Cardiac muscle cell (in vitro differentiated cells and primary cell): ENCODE measurements at places on chromosomes 2 and 18. TPM values are rescaled to one million over a fixed set of nuclear protein-coding genes. Genes with fewer than 3 reads are reported as not detected.

DNA sequence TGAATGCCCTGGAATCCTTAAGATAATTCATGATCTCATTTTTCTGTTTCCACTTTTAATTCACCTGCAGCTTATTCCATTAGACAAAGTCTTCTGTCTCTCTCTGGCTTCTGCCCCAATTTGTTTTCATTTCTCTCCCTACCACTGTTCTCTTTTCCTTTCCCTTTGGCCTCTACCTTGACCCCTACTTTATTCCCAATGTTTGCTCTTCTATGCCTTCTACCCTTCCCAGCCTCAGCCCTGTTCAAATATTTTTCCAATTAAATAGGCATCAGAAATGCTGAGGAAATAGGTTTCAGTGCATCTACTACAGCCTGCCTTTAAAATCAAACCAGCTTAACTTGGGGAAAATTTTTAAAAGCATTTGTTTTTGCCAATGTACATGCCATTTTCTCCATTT is 443.7 kb upstream of the CWC22 start:
- no peak overlapping the region for H3K4me3 ChIP-seq
- DNase-seq = no peak
- no peak overlapping the region for H3K27ac ChIP-seq
- no peaks in the 10 kb centered on the region for H3K27me3 ChIP-seq
- H3K4me1 ChIP-seq = no peaks in the 10 kb centered on the region

DNA sequence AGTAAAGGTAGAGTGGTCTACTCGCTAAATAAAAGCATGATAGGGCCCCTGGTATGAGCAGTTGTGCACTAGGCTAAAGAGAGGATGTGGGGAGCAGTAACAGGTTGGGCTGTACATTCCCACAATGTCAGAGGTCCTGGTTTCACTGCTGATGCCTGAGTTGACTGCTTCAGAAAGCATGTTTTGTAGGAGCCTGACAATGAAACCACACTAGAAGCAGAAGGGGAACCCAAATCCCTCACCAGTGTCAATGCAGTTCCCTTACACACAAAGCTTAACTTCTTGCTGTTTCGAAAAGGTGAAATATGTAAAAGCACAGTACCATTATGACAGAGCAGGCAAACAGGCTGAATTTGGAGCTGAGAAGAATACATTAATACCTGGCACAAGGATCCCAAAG is 291.7 kb upstream of the KYNU start:
- H3K36me3 ChIP-seq = no peaks in the 10 kb centered on the region
- H3K4me1 ChIP-seq = no peaks in the 10 kb centered on the region
- H3K27ac ChIP-seq = no peak overlapping the region
- DNase-seq = no peak

The HDHD2 gene
- 40.8 and 55.4 TPM in 2 replicates for total RNA-seq

DNA sequence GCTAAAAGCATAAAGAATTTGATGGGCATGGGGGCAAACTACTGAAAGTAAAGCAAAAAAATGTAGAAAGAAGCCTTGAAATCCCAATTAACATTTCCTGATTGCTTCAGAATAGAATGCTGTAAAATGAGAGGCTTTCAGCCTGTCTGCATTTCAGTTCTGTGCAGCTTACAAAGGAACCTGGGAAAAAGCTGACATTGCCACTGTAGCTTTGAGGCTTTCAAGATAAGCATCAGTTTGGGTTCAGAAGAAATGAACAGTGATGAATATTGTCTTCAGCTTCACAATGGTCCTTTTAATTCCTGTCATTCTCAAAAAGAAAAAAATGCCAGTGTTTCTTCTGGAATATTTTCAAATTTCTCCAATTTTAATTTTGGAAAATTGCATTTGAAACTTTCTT is 242.7 kb downstream of the LRRTM1 start:
- no peak overlapping the region for H3K4me3 ChIP-seq
- no peaks in the 10 kb centered on the region for H3K36me3 ChIP-seq
- H3K4me1 ChIP-seq = no peaks in the 10 kb centered on the region
- no peak for DNase-seq
- no peak overlapping the region for H3K27ac ChIP-seq
- H3K27me3 ChIP-seq = no peaks in the 10 kb centered on the region

DNA sequence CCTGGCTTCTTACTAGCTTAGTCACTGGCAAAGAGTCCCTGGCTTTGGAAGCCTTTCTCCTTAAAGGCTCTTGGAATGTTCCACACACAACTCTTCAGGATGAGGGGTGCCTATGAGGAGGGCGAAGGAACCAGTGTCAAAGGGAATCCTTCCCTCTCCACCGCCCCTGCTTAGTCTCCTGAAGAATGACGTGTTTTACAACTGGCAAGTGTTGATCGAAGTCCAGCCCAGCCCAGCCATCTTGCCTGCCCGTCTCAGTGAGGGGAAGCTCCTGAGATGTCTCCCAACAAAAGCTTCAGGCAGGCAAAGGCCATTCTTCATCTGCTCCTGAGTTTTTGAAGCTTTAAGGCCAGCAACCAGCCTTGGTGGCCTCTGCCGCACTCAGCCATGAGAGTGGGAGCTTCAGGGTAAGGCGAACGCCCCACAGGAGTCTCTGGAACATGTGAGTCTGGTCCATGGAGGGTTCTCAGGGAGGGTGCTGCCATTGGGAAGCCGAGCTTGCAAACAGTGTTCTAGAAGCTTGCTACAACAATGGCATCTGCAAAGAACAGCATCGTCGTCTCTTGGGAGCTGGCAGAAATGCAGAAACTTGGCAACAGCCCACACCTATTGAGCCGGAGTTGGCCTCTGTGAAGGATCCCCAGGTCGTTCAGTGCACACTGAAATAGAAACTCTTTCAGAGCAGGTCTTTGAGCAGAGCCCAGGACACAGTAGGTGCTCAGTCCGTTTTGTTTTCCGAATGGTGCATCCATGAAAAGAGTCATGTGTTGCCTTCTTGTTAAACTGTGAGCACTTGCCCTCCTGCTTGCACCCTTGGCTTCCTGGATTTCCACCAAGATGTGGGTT is 220.7 kb downstream of the SEPTIN10 start:
- no peak for DNase-seq
- peaks cover 4% of the 10 kb centered on the region for H3K4me1 ChIP-seq
- no peak overlapping the region for H3K27ac ChIP-seq
- H3K27me3 ChIP-seq = peaks cover 16% of the 10 kb centered on the region

The PTPRM gene
- total RNA-seq = 37.0 and 48.8 TPM in 2 replicates

GRCh38 chr2:240893363-240893844 is 2.6 kb downstream of the MAB21L4 start:
- no peak overlapping the region for H3K27ac ChIP-seq
- no peaks in the 10 kb centered on the region for H3K4me1 ChIP-seq
- no peaks in the 10 kb centered on the region for H3K36me3 ChIP-seq
- no peaks in the 10 kb centered on the region for H3K27me3 ChIP-seq

- H3K27ac ChIP-seq = no peak overlapping the region
- peaks cover 7% of the 10 kb centered on the region for H3K36me3 ChIP-seq
- H3K27me3 ChIP-seq = no peaks in the 10 kb centered on the region
- H3K4me3 ChIP-seq = no peak overlapping the region
These were observed 18.4 kb downstream of the MXD1 start for GRCh38 chr2:69933254-69933828.

GRCh38 chr2:129885735-129886134 is 93.7 kb upstream of the RAB6C start:
- H3K27me3 ChIP-seq = peaks cover 6% of the 10 kb centered on the region
- H3K36me3 ChIP-seq = no peaks in the 10 kb centered on the region
- DNase-seq = peak; percentile 57
- H3K4me1 ChIP-seq = no peaks in the 10 kb centered on the region

GRCh38 chr18:46141199-46141598 is 37.0 kb downstream of the HAUS1 start:
- DNase-seq = no peak
- no peak overlapping the region for H3K4me3 ChIP-seq
- H3K36me3 ChIP-seq = no peaks in the 10 kb centered on the region
- H3K4me1 ChIP-seq = no peaks in the 10 kb centered on the region
- no peak overlapping the region for H3K27ac ChIP-seq

DNA sequence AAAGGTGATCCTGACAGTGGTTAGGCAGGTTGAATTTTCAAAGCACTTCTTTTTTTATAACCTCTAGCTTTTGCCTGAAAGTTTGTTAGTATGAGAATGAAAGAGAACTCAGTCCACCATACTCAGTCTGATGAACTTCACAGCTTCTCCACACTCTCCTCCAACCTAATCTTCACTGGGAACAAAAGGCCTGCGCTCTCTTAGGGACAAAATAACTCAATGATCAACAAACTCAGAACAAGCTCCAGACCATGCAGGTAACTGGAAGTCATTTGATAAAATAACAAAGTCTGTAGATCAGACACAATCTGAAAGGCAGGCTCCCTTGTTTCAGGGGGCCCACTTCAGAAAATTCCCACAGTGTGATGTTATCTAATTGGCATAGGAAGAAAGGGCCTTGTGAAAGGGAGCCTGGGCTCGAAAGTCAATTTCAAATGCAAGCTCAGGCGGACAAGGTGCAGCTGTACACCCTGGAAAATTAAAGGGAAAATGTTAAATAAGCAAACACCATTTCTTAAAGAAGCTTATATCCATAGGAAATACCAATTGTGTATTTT is 142.2 kb downstream of the STK39 start:
- DNase-seq = no peak
- H3K27me3 ChIP-seq = no peaks in the 10 kb centered on the region
- H3K4me1 ChIP-seq = peaks cover 5% of the 10 kb centered on the region

DNA sequence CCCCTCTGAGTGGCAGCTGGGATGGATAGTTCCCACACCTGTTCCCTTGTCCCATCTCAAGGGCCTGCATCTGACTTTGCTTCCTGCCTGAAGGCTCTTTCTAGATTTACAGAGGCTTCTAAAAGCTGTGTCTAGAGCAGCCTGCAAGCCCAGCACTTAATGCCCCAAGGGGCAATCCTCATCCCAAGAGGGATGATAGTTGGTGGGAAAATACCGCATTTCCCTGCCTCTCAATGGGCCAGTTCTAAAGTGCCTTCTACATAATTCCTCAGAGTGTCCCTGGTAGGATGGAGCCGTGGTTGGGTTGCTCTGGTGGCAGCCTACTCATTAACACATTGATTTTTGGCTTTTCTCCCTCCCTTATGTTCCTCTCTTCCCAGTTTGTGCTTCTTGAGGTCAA is 29.5 kb downstream of the LAMA3 start:
- no peak for DNase-seq
- H3K36me3 ChIP-seq = no peaks in the 10 kb centered on the region
- H3K27ac ChIP-seq = no peak overlapping the region
- H3K4me1 ChIP-seq = peaks cover 6% of the 10 kb centered on the region
- no peaks in the 10 kb centered on the region for H3K27me3 ChIP-seq
- H3K4me3 ChIP-seq = no peak overlapping the region

The FBLN7 gene
- 1.3 and 4.7 TPM in 2 replicates for total RNA-seq

DNA sequence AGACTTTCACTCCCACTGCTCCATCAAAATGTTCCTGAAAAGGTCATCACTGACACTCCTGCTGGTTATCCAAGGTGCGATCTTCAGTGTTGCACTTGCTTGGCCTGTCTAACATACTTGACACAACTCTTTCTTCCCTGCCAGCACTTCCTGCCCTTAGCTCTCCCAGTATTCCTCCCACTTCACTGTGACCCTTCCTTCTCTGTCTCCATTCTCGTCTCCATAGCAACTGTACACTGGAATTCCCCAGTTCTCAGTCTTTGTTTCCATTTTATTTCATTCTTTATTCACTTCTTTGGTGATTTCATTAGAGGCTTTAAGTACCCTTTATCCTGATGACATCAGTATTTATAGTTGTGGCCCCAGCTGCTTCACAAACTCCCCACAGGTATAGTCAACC is 333.0 kb downstream of the IRS1 start:
- H3K4me1 ChIP-seq = peaks cover 11% of the 10 kb centered on the region
- peak overlapping the region; percentile 26 for H3K27ac ChIP-seq
- H3K27me3 ChIP-seq = no peaks in the 10 kb centered on the region
- no peaks in the 10 kb centered on the region for H3K36me3 ChIP-seq
- H3K4me3 ChIP-seq = no peak overlapping the region
- DNase-seq = no peak

GRCh38 chr2:3102922-3103569 is 274.6 kb downstream of the EIPR1 start:
- H3K4me1 ChIP-seq = peaks cover 4% of the 10 kb centered on the region
- H3K27me3 ChIP-seq = no peaks in the 10 kb centered on the region
- DNase-seq = no peak
- H3K36me3 ChIP-seq = no peaks in the 10 kb centered on the region

- no peak overlapping the region for H3K4me3 ChIP-seq
- H3K27me3 ChIP-seq = no peaks in the 10 kb centered on the region
- no peaks in the 10 kb centered on the region for H3K4me1 ChIP-seq
These were observed 12.6 kb downstream of the DHX57 start for GRCh38 chr2:38863061-38863695.

GRCh38 chr2:42569116-42569711 is 782 bp downstream of the MTA3 start:
- peaks cover 2% of the 10 kb centered on the region for H3K36me3 ChIP-seq
- peak overlapping the region; percentile 99 for H3K4me3 ChIP-seq
- peak overlapping the region; percentile 93 for H3K27ac ChIP-seq
- H3K27me3 ChIP-seq = no peaks in the 10 kb centered on the region
- peak; percentile 38 for DNase-seq
